ENCODE measurements at places on chromosomes 2 and 18.
A peak's percentile ranks its signal among the peaks of the same experiment; 100 is the strongest.

DNA sequence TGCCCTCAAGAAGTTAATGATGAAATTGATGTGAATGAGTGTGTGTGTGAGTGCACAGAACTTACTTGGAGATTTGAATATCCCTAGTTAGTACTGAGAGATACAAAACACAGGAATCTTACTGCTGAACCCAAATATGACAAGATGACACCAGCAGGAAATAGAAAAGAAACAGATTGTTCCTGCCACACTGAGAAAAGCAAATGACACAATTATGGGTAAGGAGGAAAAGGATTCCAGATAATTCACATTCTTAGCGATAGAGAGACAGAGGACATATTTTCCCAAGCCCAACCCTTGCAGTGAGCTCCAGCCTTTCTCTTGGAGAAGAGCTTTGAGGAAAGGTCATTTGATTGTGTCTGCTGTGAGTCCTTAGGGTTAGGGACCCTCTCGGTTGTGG lies 105.7 kb upstream of the SMIM21 start:
- DNase-seq: no peak

DNA sequence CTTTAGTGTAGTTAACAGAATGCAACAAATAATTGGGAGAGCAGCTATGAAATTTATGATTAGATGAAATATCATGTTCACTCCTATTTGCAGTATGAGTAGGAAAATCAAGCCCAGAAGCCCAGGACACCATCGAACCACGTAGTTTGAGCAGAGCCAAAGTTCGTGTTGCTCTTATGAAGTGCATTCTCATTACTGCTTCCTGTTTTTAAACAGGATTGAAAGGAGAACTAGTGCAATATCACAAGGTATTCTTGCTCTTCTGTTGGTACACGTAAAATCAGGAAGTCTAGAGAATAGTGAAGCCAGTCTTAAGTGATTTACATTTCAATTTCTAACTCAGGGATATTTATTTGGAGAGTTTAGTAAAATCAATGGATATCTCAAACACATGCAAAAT lies 21.1 kb downstream of the ARHGAP15 start:
- DNase-seq: no peak

GRCh38 chr18:31497836-31498573 lies at the start of gene DSG2:
DSG2 (plus strand) TSS chr18:31498177; CDS start chr18:31498252, 75 bp downstream.
- DNase-seq: no peak

DNA sequence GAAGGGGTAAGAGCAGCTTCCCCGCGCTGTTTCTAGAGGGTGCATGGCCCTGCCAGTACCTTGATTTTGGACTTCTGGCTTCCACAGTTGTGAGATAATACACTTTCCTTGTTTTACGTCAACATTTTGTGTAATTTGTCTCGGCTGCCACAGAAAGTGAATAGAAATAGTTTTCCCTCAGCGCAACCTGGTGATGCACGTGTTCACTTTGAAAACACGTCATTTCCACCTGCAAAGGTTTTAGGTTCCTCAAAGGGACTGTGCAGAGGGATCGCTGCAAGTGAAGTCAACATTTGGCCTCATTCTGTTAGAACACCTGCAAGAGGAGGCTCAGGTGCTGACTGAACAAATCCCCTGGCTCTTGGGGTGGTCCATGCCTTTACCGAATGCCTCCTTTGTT lies 71.7 kb downstream of the LONRF2 start:
- DNase-seq: no peak

DNA sequence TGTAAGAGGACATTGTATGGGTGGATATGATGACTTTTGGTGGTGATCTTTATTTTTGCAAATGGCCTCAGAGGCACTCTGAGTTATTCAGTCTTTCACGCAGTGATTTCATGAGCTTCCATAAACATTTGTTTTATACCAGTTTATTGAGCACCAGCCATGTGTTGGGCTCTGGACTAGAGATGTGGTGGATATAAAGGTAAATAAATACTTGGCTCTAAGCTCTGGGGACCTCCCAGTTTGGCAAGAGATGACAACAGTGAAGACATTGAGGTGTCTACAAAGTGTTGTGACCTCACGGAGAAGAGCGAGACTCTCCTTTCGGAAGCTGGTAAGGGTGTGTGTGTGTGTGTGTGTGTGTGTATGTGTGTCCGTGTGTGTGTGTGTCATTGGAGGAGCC lies 146.4 kb downstream of the TANC1 start:
- no peak for DNase-seq

GRCh38 chr18:57426187-57426586 lies 9.0 kb upstream of the ONECUT2 start:
- DNase-seq: no peak

- no peak for DNase-seq
Measured at GRCh38 chr2:217054791-217055190, 194.9 kb upstream of the TNP1 start.

GRCh38 chr2:20455076-20455587 lies 8.3 kb downstream of the RHOB start:
- DNase-seq: no peak

DNA sequence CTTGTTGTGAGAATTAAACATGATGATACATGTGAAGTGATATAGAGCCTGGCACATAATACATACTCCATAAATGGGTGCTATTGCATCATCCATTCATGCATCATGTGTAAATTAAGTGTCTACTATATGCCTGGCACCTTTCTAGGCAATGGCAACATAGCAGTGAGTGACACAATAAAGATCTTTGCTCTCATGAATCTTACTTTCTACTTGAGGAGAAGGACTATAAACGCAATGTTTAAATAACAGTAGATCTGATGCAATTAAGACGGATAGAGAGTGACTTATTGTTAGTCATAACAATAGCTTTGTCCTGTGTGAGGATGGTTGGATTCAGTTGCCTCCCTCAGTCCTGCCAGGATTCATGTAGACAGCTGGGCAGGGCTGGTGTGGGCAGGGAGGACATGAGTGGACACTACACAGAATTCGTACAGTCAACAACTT lies 88.4 kb upstream of the NPAS2 start:
- DNase-seq: no peak

DNA sequence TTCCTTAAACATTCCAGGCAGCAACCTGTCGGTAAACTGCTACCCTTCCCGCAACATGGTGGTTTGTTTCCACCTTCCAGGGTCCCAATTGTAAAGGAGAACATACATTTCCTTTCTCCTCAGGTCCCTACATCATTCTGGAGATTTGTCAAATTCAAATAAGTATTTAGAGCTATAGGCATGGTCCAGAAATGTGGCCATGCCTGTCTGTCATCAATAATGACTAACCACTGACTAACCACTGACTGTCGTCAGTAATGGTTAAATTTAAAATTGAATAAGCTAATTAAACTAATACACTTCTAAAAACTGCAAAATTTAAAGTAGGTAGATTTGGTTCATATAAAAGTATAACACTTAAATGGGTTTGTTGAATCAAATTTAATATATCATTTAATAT lies 984.0 kb upstream of the SLC39A10 start:
- DNase-seq: no peak

- no peak for DNase-seq
Measured at GRCh38 chr2:209305026-209305425, 118.8 kb upstream of the MAP2 start.

DNA sequence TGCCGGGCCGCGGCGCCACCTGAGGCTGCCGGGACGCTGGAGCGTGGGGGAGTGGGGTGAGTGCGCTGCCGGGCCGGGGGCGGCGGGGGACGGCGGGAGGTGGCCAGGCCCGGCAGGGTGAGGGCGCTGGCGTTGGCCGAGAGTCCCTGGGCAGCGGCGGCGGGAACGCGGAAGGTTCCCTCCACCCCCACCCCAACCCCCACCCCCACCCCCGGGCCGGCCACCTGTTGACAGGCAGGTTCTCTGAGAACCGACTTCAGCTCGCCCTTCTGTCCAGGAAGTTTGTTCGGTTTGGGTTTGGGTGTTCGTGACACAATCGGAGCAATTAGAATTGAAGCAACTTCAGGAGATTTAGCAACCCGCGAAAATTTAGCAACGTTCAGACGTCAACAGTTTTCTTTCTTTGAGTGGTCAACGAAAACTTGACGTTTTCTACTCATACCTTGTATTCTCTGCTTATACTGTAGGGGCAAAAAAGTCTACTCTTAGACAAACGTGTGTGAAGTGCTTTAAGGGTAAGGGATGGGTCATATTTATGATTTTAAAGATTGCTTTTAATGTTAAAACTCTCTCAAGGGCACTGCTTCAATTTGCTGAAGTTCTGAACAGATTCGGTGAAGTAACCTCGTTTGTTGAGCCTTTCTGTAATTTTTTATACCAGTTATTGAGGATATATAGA lies 9.3 kb downstream of the OTX1 start:
- no peak for DNase-seq

DNA sequence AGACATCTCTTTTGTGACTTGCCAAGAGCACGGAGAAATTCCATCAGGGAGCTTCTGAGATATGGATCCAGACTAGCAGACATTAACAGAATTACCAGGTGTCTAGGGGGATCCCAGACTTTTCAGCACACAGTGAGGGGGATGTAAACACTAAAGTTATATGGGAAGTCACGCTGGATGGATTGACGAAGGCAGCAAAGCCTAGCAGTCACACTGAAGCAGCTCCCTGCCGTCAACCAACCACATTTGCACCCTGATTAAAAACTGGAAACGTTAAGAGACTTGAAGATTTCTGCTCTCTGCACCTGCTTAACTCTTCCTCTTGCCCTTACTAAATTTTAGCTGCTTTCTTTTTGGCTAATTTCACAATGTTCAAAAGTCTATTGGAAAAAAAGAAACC lies 62.5 kb upstream of the BCL2L11 start:
- DNase-seq: no peak

- DNase-seq: no peak
Measured at GRCh38 chr2:196336715-196337114, 165.3 kb upstream of the STK17B start.

- DNase-seq: no peak
Measured at GRCh38 chr2:16813593-16813992, 148.0 kb upstream of the CYRIA start.

DNA sequence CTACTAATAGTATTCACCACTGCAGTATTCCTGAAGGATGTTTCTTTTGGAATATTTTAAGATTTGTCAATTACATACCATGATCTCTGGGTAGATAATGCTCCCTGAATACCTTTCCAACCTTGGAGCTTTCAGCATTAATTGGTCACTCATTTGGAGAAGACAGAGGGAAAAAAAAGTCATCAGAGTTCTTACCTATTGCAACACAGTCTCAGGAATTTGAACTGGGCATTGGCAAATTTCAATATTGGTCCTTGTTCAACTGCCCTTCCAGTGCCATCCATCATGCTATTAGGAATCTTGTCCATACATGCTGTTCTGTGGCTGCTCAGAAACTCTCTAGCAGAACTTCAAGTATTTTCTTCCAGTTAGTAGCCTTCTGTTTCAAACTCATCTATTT lies 83.6 kb upstream of the KCNJ3 start:
- no peak for DNase-seq

GRCh38 chr18:70337139-70337972 lies 48.5 kb downstream of the SOCS6 start:
- DNase-seq: no peak

DNA sequence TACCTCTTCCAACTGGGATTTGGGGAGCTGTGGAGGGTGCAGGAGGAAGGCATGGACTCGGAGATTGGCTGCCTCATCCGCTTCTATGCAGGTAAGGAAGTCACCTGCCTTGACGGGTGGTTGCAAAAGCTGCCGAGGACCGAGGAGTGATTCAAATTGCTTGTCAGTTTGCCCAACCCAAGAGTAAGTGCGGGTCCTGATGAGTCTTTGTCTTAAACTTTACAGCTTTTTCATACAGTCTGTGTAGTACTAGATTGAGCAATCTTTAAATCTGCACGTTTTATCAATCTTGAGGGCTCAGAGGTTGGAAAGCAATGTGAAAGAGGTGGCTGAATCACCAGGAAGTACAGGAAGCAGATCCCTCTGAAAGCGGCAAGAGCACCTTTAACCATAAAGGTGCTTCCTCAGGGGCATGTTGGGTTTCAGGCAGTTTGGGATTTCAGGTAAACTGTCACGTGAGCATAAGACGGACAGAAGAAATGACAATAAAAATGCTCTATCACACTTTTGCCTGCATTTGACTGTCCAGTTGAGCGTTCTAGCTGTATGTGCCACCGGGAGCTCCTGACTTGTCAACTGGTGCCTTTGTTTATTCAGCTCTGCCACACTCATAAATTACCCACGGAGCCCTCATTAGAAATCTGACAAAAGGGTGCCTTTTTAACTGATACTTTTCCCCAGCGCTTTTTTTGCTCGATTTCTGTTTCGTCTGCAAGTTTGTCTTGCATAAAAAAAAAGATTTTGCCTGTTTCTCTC lies 2.0 kb downstream of the PHLPP1 start:
- peak; percentile 28 for DNase-seq

GRCh38 chr2:12903272-12903671 lies 186.5 kb downstream of the TRIB2 start:
- DNase-seq: no peak

- DNase-seq: no peak
Measured at GRCh38 chr2:57126410-57126809, 920.2 kb upstream of the VRK2 start.

DNA sequence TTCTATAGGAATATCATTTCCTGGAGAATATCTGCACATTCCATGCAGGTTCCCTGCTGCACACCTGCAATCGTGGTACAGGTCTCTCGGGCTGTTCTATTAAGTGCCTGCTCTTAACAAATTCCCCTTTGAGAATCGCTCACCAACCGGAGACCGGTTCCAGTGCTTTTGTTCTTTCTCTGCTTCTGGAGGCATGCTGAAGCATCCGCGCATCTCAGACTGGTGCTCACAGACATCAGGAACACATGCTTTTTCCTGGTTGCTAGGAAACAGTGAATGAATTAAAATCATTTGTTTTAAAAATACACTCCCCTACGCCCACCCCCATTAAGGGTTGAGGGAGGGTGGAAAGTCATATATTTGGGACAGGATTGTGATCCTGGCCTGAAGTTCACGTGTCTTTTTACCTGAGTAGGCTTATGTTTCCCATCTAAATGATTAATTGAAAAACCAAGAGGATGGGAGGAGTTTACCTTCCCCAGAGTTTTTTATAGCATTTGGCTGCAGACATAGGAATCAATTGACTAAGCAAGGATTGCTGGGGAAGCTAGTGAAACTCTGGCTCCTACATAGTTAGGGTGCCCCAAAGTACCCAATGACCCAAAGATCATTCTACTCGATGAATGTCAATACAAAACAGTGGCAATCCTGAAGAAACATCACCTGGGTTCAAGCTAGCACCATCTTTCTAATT lies at the start of gene C2orf80:
TSS of gene C2orf80 (minus strand) at position 221 of the 694 bp plus-strand sequence. CDS start 3,044 bp downstream, outside the sequence.
- no peak for DNase-seq

DNA sequence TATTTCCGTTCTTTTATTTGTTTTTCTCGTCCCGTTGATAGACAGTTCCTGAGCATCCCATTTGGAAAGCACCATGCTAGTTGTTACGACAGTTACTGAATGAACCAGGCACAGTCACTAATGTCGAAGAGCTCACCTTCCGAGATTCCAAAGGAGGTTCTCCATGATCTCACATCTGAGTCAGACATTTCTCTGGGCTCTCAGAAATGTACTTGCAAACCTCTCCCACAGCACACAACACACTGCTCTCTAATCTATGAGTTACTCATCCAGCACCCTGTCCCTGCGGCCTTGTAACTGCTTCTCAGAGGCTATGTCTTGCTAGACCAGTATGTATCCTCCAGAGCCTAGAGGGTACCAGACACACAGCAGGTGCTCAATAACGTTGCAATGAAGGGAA lies 174.7 kb downstream of the DNER start:
- DNase-seq: no peak

GRCh38 chr2:21836261-21836660 lies 712.5 kb downstream of the TDRD15 start:
- DNase-seq: no peak

- DNase-seq: no peak
Measured at GRCh38 chr18:2978208-2978607, 34.7 kb downstream of the LPIN2 start.

GRCh38 chr2:85741833-85742455 lies 11.8 kb upstream of the ATOH8 start:
- DNase-seq: no peak

Measured in activated CD4-positive, alpha-beta T cell treated with anti-CD3 and anti-CD28 coated beads for 24 hours (primary cell).